Immature natural killer cell (primary cell): ENCODE measurements at places on chromosomes 1 and 21. TPM values are rescaled to one million over a fixed set of nuclear protein-coding genes. Genes with fewer than 3 reads are reported as not detected.

- H3K27me3 ChIP-seq, result peaks cover 16% of the 10 kb centered on the region
- no peak for DNase-seq
- H3K27ac ChIP-seq, result no peak overlapping the region
- no peak overlapping the region for H3K4me3 ChIP-seq
These were observed 39.2 kb downstream of the CDK18 start for GRCh38 chr1:205543351-205544301.

DNA sequence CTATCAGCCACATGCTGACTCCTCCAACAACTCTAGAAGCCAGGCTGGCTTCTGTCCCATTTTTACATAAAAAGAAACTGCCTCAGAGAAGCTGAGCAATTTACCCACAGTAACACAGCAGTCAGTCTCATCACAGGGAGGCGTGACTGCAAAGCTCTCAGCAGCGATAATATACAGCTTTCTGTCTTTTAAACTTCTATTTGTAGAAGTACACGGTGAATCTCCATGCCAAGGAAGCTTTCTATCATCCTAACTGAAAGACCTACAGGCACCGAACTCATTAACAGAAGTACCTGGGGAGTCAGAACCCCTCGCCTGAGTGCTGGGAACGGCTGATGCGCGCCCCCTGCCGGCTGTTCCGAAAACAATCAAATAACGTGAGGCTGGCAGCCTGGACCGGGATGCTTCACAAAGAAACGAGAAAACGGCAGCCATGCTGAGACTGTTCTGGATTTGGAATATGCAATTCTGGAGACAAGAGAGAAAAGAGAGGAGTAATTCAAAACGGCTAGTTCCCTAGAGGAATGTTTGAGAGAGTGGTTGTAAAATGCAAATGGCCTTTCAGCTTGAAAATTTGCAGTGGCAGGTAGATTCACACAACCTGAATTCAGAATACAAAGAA lies 43.5 kb upstream of the RAB4A start:
- no peak overlapping the region for H3K4me3 ChIP-seq
- no peaks in the 10 kb centered on the region for H3K36me3 ChIP-seq
- H3K27ac ChIP-seq, result no peak overlapping the region
- H3K27me3 ChIP-seq, result peaks cover 9% of the 10 kb centered on the region

GRCh38 chr21:33259428-33259827 lies 6.7 kb upstream of the IL10RB start:
- peaks cover 64% of the 10 kb centered on the region for H3K4me1 ChIP-seq
- H3K27me3 ChIP-seq, result no peaks in the 10 kb centered on the region
- DNase-seq, result no peak
- peaks cover 35% of the 10 kb centered on the region for H3K36me3 ChIP-seq

DNA sequence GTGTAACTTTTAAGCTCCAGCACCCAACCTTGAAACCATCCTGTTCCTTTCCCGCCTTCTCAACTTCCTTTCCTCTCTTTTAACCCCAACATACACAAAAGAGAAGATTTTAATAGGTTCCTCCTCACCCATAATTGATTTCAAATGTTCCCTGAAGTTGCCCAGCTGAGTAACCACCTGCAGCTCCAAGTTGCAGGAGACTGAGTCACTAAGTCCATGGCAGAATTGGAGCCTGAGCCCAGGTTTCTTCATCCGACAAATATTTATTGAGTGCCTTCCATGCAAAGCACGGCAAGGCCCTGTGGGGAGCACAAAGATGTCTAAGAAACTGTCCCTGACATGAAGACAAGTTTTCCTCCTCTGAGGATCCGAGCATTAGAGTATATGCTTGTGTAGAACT lies 97.7 kb downstream of the PAPPA2 start:
- no peaks in the 10 kb centered on the region for H3K4me1 ChIP-seq
- H3K27me3 ChIP-seq, result no peaks in the 10 kb centered on the region
- no peak overlapping the region for H3K27ac ChIP-seq

DNA sequence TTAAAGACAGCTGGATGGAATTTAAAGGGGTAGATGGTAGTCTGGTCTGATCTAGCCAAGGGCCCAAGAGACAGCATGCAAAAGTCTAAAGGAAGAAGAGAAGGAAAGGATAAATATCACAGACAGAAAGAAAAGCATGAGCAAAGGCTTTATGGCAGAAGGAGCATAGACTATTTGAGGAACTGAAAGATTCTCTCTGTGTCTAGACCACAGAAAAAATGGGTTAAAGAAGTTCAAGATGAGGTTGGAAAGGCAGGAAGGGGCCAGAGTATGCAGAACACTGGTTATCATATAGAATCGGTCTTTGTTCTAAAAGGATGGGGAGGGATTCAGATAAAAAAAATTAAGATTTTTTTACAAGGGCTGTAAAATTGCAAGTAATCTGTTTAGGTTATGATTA lies 136.8 kb upstream of the SGIP1 start:
- H3K4me3 ChIP-seq, result no peak overlapping the region
- no peak for DNase-seq
- H3K27ac ChIP-seq, result no peak overlapping the region
- no peaks in the 10 kb centered on the region for H3K4me1 ChIP-seq

PLPPR5 gene
- not detected for polyA plus RNA-seq

CHI3L2 gene
- 36.2 TPM for polyA plus RNA-seq

RGS13 gene
- polyA plus RNA-seq, result not detected
